Daoy (cell line): ENCODE measurements at places on chromosomes 6 and 20. TPM values are rescaled to one million over a fixed set of nuclear protein-coding genes. Genes with fewer than 3 reads are reported as not detected.

DNA sequence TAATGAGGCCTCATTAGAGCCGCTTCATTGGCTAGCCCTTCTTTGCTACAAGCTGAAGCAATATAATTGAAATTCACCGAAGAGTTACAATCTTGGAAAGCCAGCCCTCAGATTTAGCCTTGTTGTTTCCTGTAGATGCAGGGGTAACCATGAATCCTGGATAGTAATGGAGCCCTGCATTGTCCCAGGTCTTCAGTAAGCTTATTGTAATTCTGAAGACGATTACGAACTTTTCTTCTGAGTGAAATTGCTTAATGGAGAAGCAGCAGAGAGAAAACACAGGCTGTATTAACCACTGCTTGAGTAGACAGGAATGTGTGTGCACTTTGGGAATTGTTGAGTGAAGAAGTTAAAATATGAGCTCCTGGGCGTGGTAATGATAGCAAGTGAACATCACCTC lies 26.3 kb upstream of the NAA20 start:
- DNase-seq = no peak

- DNase-seq = no peak
Measured at GRCh38 chr20:44693627-44694026, 21.5 kb upstream of the CCN5 start.

DNA sequence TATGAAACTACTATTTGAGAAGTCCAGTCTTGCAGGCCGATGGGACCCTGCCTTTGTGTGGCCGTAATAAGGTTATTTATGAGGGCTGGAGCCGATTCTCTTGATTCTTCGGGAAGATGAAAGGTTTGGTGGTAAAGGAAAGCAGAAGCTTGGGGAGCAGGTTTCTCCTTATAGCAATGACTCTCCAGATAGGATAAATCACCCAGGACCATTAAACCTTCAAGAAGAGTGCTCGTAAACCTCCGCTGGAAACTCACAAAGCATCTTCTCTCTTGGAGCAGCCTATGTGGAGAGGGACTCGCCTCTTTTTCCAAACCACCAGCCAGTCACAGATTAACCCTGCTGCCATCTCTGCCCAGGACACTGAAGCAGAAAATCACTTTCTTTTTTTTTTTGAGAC lies 69.6 kb upstream of the SALL4 start:
- DNase-seq = no peak

DNA sequence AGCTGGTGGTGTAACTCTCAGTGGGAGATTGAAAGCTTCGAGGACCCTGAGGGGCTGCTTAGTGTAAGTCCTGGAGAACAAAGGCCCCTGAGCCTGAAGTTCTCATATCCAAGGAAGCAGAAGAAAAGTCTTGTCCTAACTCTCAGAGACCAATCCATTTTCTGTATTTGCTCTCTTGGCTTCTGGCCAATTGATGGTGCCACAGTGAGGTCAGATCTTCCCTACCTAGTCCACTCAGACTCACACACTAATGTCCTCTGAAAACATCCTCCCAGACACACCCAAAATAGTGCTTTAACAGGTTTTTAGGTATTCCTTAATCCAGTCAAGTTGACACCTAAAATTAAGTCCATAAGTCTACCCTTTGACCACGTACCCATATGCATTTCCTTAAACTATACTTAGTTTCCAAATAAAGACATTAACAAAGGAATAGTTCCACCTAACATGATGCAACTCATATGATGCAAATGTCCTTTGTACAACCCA lies 29.4 kb downstream of the ZNF292 start:
- DNase-seq = no peak

DNA sequence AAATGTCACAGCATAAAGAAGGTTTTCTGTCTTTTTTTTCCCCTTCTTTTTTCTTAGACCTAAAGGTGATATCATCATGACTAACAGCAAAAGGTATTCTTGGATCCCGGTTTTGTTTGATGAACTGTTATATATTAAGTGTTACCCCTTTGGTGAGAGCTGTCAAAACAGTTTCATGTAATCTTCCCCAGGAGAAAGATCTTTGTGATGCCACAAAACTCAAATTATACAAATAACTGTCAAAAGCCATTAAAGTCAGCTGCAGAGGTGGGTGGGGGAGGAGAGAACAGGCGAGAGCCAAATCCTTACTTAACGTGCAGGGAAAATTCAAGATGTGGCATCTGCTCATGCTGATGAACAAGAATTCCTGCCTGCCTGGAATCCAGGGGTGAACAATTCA lies 258.2 kb downstream of the BMP7 start:
- DNase-seq = peak; percentile 68

GRCh38 chr6:97361286-97361685 lies 78.3 kb upstream of the MMS22L start:
- no peak for DNase-seq

DNA sequence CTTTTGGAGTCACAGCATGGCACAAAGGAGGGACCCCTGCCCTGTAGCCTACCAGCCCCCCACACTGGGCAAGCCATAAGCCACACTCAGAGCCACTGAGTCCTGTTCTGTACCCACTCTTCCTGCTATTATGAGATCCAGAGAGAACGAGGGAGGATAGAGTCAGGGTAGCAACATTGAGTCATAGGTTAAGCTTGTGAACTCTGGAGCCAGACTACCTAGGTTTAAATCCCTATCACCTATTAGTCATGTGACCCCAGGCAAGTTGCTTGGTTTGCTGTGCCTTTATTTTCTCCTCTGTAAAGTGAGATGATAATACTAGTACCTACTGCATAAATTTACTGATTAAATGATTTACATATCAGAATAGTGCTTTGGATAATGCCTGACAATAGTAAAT lies 540 bp downstream of the CNBD2 start:
- no peak for DNase-seq

DNA sequence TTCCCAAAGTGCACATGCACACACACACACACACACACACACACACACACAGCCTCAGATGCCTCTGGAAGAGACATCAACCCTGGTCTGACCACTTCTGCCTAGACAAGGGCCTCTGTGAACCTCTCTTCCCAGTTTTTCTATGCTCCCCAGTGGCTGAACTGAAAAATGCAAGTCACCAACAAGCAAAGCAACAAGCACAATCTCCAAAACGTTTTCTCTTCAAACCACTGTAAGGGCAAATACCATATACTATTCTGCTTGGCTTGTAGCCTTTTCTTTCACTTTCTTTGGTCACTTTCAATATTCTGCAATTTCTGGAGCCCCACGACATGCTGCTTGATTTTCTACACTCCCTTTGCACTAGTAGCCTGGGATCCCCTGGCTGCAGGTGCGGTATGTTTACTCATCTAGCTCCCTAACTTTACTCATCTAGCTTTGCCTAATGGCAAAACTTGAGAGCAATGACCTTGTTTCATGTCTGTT lies 121.4 kb upstream of the DST start:
- DNase-seq = peak; percentile 37

The RIPOR2 gene
- total RNA-seq = 0.06 and 2.3 TPM in 2 replicates

The KCNS1 gene
- total RNA-seq = not detected in 2 replicates

The RSPH9 gene
- total RNA-seq = not detected in 2 replicates
